OCI-LY7 (cell line): ENCODE measurements at places on chromosomes 1 and 21. TPM values are rescaled to one million over a fixed set of nuclear protein-coding genes. Genes with fewer than 3 reads are reported as not detected.

The KPRP gene
- not detected in 2 replicates for total RNA-seq

The LYPD8 gene
- total RNA-seq: not detected in 2 replicates

The ZBTB8B gene
- total RNA-seq: not detected in 2 replicates

The PLEKHN1 gene
- total RNA-seq: not detected in 2 replicates

The SARS1 gene
- total RNA-seq: 290 and 323 TPM in 2 replicates

The TCEA3 gene
- not detected in 2 replicates for total RNA-seq

The TRIM46 gene
- total RNA-seq: 3.9 and 4.5 TPM in 2 replicates

The LCE2C gene
- not detected in 2 replicates for total RNA-seq

- DNase-seq: peak; percentile 20
Measured at GRCh38 chr1:58785442-58786058, 1.7 kb upstream of the JUN start.

DNA sequence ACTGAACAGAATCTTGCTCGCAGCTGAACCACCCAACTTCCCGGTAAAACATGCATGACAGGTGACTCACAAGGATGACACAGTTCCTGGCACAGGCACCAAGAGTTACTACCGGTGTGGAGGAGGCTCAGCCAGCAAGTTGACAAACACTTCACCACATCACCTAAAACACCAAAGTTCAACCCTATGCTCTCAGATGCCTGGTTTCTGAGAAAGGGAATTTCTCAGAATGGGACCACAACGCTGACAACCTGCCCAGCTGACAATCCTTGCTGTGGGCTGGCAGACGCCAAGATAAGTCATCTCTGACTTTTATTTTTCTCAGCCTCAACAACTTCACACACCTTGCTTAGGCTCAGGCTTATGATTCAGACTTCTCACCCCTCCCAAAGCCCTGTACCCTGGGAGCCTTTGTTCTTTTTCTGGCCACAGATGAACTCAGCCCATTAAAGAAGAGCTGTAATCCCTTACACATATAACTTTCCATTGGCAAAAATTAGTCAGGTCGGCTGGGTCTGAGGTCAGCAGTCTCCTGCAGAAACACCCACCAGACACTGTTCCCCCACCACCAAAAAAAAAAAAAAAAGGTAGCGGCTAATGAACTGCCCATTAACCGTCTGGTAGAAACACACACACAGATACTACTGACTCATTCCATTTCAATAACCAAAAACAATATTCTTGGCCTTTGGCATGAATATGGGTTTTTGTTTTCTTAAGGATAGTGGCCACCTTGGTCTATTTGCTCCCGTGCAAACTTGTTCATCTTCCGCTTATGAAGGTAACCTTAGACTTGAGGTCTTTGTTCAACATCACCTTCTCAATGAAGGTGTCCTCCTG, 10.8 kb upstream of the TIAM1 start:
- no peak for DNase-seq

DNA sequence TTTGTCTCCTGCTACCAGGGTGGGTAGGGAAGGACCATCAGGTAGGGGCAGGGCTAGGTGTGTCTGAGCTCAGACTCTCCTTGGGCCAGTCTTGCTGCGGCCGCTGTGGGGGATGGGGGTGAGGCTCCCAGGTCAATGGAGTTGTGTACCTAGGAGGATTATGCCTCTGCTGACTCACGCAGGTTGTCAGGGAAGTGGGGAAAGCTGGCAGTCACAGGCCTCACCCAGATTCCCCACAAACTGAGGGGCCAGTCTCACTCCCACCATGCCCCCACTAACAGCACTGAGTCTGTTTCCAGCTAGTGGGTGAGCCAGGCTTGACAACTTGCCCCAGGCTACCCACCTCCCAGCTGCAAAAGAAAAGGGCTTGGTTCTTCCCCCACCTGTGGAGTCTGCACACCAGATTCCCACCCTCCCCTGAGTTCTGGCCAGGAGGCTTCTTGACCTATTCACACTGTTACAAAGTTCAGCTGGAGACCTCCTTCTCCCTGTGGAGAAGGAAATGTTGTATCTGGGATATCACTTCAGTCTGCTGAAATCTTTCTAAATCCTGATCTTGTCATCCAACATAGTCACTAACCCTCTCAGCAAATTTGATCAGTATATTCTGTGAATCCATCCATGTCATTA, 69.2 kb upstream of the GJA8 start:
- DNase-seq: no peak

- DNase-seq: no peak
Measured at GRCh38 chr1:63981408-63981773, 207.6 kb downstream of the ROR1 start.

DNA sequence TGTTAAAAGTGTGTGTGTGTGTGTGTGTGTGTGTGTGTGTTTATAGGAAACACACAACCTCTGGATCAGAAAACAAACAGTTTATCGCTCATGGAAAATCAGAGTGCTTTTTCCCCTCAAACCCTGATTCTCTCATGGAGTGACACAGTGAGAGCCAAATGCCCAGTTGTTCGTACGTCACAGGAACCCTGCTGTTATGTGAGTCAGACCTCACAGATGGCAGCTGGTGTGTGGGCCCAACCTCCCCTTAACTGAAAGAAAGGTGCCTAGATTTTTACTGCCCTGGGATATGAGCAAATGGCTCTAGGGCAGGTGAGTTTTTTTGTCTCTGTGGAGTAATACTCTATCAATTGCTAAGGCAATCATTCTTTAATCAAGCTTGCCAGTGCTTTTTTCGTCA, 1788.1 kb downstream of the BRINP3 start:
- no peak for DNase-seq

- no peak for DNase-seq
Measured at GRCh38 chr1:90995311-90995894, 26.4 kb downstream of the ZNF644 start.

GRCh38 chr1:43651902-43652301, 2.0 kb downstream of the KDM4A start:
- no peak for DNase-seq

- peak; percentile 46 for DNase-seq
Measured at GRCh38 chr1:102550729-102551384, 554.1 kb upstream of the OLFM3 start.

GRCh38 chr1:6509919-6510291, 18.4 kb upstream of the PLEKHG5 start:
- DNase-seq: no peak

DNA sequence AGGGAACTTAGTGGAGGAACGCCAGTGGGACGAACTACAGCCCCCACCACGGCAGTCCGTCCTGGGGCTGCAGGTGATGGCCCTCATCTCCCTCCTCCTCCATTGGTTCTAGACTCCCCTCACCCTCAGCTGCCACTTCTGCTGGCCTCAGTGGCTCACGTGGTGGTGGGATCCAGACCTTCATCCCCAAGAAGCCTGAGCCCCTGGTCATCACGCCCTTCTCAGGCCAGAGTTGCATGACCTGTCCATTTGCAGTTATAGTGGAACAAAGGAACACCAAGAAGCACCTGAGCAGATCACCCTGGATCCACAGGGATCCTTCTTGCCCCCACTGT, 13.0 kb upstream of the FAM110D start:
- DNase-seq: no peak

GRCh38 chr1:184443201-184443600, 56.4 kb downstream of the C1orf21 start:
- DNase-seq: no peak

GRCh38 chr1:51327386-51327785, 3.0 kb downstream of the TTC39A start:
- DNase-seq: no peak

DNA sequence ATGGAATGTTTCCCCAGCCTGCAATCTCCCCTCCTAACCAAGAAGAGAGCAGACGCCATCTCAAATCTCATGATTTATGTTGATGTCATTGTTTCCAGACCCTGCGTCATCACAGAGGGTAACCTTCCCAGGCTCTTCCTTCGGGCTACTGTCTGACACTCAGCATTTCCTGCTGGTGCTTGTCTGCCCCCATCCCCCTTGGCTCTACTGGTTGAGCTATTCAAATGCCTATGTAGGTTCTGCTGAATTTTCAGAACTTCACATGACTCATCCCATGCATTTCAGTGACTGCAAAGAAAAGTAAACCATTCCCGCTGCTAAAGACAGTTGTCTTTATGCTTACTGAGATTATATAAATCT, 24.8 kb upstream of the ITPKB start:
- DNase-seq: peak; percentile 57

GRCh38 chr1:42852608-42852980, 6.2 kb downstream of the ZNF691 start:
- peak; percentile 20 for DNase-seq

DNA sequence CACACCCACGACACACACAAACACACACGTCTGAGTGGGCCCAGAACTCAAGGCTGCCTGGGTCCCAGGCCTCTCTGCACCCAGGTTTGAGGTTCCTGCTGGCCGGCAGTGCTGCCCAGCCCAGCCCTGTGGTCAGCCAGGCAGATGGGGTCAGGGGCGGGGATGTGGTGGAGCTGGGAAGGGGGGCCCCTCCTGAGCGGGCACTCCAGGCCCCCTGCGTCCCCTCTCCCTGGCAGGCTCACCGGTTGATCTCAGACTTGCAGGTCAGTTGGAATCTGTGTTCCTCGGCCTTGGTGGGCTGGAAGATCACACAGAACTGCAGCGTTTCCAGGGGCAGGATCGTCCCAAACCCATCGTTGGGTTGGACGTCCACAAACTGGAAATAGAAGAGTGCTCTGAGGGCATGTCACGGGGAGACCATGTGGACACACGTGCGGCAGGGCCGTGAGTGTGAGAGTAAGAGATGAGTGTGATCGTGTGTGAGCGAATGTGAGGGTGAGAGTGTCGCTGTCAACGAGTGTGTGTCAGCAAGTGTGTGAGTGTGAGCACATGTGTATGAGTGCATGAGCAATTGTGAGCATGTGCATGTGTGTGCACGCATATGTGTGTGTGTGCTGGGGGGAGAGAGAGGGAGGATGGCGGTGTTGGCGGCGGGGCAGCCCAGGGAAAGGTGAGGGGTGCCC, 19.7 kb upstream of the TMEM52 start:
- DNase-seq: no peak

- DNase-seq: no peak
Measured at GRCh38 chr1:237239248-237239647, 197.3 kb downstream of the RYR2 start.

GRCh38 chr1:27009601-27010197, 3.0 kb downstream of the TENT5B start:
- DNase-seq: no peak

DNA sequence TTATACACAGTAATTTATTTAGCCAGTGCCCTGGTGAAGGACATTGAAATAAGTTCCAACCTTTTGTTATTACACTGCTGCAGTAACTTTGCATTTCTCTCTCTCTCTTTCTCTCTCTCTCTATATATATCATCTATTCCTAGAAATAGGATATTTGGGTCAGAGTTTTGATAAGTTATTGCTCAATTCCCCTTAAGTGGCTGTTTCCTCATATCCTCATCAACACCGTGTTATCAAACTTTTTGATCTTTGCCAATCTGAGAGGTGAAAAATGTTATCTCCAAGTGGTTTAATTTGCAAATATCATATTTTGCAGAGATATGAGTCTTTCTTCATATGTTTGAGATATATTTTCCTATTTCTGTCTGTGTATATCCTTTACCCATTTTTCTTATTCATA, 1.6 kb upstream of the SRSF4 start:
- no peak for DNase-seq

GRCh38 chr21:29074783-29075182, 1.3 kb upstream of the CCT8 start:
- DNase-seq: no peak

DNA sequence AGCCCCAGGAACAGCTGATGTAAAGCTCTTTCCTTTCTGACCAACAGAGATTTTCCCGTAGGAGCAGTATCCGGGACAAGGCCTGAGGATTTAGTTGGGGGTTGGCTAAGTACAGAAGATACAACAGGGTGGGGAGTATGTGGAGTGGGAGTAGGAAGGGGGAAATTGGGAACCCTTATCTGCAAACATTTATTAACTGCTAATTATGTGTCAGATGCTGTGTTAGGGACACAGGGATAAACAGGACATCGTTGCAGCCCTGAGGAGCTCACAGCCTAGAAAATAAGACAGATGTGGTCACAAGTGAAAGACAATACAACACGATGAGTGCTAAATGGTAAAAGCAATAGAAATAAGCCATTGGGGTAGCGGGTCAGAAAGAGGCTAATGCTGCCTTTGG, 12.0 kb downstream of the CD84 start:
- no peak for DNase-seq

GRCh38 chr1:212484701-212485570, 52.2 kb downstream of the NENF start:
- DNase-seq: no peak
